Fibroblast of villous mesenchyme (primary cell): ENCODE measurements at places on chromosomes 6 and 20. TPM values are rescaled to one million over a fixed set of nuclear protein-coding genes. Genes with fewer than 3 reads are reported as not detected.

EBF4 gene
- total RNA-seq: 2.6 and 3.5 TPM in 2 replicates

DNA sequence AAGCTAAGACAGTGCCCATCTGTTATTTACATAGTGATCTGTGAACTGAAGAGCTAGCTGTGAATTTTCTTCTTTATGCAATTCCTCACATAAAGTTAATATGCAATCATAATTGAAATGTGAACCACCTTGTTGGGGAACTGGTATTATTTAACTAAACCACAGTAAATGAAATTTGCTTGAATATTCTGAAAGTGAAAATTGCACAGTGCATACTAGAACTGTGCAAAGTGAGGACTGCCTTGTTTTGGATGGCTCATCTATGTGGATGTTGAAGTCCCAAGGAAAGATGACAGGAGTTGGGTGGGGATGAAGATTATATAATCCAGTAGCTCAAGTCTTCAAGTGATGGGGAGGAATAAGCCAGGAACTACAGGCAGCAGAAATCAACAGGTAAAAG, 5.7 kb upstream of the PHF10 start:
- DNase-seq: no peak

GRCh38 chr6:2990248-2990931, 9.3 kb upstream of the NQO2 start:
- DNase-seq: peak; percentile 75

GRCh38 chr6:29680904-29681303, at the start of gene ZFP57:
Gene ZFP57, minus strand, starts transcription at chr6:29681152. Its CDS starts 4,149 bp downstream, at chr6:29677003.
- DNase-seq: no peak

HDGFL1 gene
- not detected in 2 replicates for total RNA-seq

DNA sequence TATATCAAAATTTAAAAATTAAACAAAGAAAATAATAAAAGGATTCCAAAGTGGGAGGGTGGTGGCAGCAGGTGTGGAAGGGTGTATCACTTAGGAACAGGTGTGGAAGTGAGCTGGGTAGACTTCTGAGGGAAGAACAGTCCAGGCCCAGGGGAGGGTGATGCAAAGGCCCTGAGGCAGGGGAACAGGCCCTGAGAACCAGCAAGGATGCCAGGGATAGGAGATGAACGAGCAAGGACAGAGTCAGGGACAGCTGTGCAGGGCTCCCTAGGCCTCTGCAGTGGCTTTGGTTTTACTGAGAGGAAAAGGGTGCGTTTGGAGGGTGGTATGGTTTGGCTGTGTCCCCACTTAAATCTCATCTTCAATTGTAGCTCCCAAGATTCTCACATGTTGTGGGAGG, 9.4 kb upstream of the RAET1E start:
- DNase-seq: no peak

SRMS gene
- total RNA-seq: not detected in 2 replicates

DNA sequence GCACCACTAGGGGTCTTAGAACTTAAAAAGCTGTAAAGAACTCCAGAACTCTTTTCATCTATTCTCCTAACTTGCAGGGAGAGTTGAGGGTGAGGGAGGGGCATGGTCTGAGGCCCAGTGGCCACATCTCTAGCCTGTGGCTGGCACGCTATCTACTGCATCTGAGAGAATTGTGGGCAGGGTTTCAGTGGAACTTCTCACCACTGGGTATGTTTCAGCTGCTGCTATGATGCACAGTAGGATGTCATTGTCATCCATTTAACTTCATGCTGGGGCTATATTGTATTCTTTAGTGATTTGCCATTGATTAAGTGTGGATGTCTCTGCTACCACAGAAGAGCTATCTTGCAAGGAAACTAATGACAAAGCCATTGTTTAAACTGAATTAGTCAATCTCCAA, 4.5 kb downstream of the TMEM14A start:
- no peak for DNase-seq

SPATS1 gene
- total RNA-seq: not detected in 2 replicates

- DNase-seq: no peak
Measured at GRCh38 chr6:98014442-98015201, 731.6 kb upstream of the MMS22L start.

- DNase-seq: no peak
Measured at GRCh38 chr6:35358086-35358485, 15.7 kb downstream of the PPARD start.

- no peak for DNase-seq
Measured at GRCh38 chr6:45635284-45635867, 257.6 kb upstream of the SUPT3H start.

GRCh38 chr6:166786704-166787293, 159.7 kb upstream of the RPS6KA2 start:
- DNase-seq: peak; percentile 72

GRCh38 chr6:108115598-108116058, 41.1 kb upstream of the OSTM1 start:
- peak; percentile 30 for DNase-seq

DNA sequence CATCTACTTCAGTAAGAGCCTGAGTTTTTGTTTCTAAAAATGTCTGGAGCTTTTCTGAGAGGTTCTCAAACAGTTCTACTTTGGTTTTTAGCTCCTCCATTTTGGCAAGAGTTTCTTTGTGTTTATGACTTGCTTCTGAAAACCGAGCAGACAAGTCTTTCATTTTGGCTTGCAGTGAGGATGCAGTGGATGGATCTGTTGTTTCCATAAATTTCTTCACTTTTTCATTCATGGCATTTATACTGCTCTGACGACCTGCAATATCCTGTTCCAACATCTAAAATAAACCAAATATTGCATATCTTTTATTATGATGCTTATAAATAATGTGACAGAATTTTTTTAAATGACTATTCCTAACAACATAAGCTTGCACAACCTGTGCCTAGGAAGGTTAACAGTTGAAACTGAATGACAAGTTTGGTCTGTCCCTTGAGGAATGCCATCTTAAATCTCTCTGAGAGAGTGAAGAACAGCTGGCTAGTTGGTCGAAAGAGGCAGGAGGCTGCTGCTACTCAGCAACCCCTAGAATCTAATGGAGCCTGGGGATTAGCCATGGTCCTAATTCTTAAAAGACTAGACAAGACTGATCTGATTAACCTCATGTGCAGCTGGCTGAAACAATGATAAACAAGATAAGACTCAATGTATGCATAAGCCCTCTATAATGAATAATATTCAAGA, 69.8 kb downstream of the DST start:
- peak; percentile 68 for DNase-seq

DNA sequence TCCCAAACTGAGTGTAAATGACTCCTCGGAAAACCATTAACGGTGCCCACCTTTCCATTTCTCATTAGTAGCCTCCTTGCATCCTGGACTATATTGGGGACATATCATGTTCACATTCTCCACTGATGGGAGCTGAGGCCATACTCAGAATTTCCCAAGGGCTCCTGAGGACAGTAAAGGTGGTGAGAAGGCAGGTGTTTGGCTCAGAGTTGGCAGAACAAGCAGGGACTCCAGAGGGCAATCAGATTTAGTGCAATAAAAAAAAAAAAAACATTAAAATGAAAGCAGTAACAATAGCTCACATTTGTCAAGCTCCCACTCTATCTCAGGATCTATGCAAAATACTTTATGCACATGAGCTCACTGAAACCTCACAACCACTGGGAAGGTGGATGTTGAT, 401.4 kb downstream of the MAFB start:
- DNase-seq: no peak

APCDD1L gene
- total RNA-seq: 0.86 and 2.9 TPM in 2 replicates

PGBD1 gene
- 5.6 and 6.8 TPM in 2 replicates for total RNA-seq

DNA sequence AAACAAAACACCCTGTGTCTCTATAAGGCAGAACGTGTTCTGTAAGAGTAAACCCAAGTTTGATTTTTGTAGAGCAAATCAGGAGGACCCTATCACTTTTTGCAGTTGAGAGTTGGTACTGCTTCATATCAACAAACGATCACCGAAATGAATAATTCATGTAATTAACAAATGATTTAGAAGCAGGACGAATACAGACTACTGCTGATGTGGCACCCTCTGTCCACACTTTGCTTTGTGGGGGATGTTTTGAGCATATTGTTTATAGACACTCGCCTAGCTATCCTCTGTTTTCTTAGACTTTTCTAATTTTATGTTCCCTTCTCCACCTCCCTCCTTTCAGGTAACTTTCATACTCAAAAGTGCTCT, 1.5 kb downstream of the CD2AP start:
- peak; percentile 44 for DNase-seq

SLC24A3 gene
- total RNA-seq: 0.86 and 4.2 TPM in 2 replicates

- no peak for DNase-seq
Measured at GRCh38 chr6:71902261-71902660, 15.9 kb downstream of the RIMS1 start.

- DNase-seq: no peak
Measured at GRCh38 chr20:2195614-2196013, 94.0 kb downstream of the STK35 start.

DNA sequence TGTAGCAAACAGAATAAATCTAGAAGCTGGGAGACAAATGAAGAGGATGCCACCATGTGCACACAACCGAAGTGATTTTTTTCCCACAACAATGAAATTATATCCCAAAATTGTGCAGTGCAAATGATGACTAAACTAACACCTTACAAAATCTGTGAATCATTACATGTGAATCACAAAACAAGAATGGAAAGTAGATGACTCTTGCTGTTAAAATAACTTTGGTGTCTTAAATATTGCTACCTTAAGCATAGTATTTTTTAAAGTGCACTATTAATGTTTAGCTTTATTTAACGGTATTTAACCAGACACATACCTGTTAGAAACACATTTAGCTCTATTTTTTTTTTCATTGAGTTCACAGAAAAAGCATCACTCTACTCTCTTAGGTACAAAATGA, 190.8 kb downstream of the TBC1D32 start:
- no peak for DNase-seq

ASF1A gene
- total RNA-seq: 17.4 and 23.7 TPM in 2 replicates

DNA sequence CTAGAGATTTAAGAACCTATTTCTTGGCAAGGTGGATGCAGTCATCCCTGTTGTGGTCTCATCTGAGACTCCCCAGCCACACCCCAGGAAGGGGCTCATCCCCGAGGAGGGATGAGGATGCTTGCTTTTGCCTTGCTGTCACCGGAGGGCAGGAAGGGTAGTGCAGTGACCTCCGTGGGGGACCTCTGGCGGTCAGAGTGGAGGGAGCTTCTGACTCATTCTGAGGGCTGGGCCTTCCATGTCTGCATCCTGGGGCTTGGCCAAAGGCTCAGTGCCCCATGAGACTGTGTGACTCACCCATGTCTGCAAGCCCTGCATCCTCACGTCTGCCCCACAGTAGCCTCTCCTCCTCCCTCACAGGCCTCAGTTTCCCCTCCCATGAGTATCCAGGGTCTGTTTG, 38.7 kb downstream of the UQCC2 start:
- peak; percentile 95 for DNase-seq

DNA sequence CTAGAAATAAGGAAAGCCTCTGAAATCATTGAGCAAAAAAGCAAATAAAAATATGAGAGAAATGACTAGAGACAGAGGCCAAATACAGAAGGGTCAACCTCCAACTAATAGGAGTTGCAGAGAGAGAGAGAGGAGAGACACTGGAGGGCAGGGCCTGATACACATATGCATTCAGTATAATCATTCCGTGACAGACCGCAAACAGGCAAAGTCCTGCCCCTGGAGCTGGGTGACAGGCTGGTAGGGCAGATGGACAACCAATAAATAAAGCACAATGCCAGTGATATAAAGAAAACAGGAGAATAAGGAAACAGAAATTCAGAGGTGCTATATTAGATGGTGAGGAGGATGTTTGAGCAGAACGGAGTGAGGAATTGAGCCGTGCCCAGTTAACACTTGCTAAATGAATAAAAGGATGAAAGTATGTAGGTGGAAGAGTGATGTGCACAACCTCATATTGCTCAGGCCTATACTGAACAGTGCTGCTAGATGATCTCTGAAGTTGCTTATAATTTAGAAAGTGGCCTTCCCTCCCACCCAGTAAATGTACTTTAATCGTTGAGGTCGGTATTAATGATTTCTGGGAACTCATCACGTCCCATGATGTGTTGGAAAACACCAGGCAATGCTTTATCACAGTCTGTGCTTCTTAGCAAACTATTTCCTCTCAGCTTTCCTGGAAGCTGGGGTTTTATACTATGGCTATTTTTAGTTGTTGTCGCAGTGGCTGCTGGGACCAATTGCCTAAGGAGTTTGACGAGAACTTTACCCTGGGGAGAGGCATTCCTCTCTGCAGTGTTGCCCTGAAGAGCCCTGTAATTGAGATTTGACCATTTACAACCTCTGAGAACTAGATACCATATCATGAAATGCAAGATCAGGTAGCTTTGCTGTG, 37.6 kb upstream of the CLIC5 start:
- peak; percentile 5 for DNase-seq

REM1 gene
- not detected in 2 replicates for total RNA-seq

HTR1E gene
- total RNA-seq: not detected in 2 replicates

C6orf163 gene
- total RNA-seq: 2.6 and 2.9 TPM in 2 replicates

- DNase-seq: no peak
Measured at GRCh38 chr6:167736486-167737204, 90.1 kb upstream of the AFDN start.

DNA sequence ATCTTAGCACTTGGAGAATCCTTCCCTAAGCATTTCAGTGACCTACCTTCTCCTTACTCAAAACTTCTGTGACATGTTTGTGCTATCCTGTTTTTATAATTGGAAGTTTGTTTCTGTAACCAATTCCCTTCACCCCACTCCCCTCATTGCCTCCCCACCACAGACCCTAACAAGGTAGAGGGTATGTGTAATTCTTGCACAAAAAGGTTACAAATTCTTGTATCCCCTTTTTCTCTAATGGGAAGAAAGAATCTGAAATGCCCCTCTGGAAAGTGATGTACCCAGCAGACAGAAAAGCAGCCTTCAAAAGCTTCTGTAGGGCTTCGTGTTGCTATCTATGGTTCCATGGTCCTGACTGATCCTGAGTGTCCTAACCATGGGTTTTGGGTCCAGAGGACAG, 111.7 kb upstream of the TMEM170B start:
- no peak for DNase-seq

- no peak for DNase-seq
Measured at GRCh38 chr6:77626426-77626825, 26.4 kb upstream of the MEI4 start.

COL11A2 gene
- under 0.01 and 0.32 TPM in 2 replicates for total RNA-seq

DEF6 gene
- 0.32 and 1.3 TPM in 2 replicates for total RNA-seq

GRCh38 chr6:24093381-24093780, 32.6 kb upstream of the NRSN1 start:
- DNase-seq: peak; percentile 38

DNA sequence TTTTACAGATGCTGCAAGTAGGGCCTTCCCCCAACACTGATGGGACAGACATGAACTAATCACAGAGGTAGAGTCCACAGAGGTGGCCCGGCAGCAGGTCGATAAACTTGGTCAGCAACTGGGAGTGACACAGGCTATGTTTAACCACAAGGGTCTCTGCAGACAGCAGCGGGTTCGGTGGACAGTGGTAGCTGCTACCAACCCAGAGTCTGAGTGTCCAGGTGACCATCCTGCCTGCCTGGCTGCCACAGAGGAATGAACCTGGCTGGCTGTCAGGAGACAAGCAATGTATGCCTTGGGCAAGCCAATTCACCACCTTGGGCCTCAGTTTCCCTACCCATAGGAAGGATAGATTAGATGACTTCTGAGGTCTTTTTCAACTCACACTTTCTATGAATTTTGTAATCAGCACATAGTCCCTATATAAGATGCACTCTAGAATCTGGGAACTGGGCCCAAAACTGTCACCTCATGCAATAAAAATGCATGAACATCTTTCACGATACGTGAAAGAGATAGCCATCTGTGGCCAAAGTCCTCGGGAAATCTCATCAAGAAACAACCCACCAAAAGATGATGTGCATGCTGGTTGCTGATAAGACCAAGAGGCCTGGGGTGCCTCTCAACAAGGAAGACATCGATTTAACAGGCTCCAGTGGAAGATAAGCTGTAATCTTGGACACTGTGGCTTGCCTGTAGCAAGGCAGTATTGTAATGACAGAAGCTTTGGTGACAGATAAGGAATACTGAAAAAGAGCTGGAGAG, 30.5 kb downstream of the MDGA1 start:
- peak; percentile 46 for DNase-seq

CHRNA4 gene
- not detected in 2 replicates for total RNA-seq
